ENCODE measurements at places on chromosomes 1 and 21.

DNA sequence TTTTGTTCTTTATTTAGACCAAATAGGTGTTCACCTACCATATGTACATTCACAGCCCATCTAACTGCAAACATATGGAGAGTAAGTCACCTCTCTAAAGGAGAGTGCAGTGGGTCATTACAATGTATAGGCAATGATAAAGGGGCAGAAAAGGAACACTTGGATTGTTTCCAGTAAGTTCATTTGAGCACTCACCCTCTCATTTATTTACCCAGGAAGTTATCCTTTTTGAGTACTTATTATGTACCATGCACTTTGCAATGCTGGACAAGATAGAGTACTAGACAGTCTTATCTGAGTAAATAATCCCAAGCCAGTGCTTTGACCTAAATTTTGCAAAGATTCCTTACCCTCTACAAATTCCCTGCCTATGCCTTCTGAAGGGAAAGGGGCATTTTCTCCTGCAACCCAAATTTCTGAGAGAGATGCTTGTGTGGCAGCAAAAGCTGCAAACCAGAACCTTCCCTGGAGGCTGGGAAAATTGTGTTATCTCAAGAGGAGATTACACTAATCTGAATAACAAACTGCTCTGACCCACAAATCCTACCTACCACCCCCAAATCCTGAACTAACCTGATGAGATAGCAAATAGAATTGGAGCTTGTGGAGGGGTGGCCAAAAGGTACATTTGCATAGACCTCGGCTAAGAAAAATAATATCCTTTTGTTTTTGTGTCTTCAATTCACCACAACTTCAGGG lies 18.6 kb upstream of the RGS8 start:
- no peak for DNase-seq

- DNase-seq: no peak
Observed at GRCh38 chr1:214362188-214362882, 81.4 kb downstream of the SMYD2 start.

- no peak for DNase-seq
Observed at GRCh38 chr1:93056214-93056613, 22.9 kb upstream of the MTF2 start.

GRCh38 chr1:36748466-36748865 lies 265.8 kb upstream of the CSF3R start:
- DNase-seq: no peak

DNA sequence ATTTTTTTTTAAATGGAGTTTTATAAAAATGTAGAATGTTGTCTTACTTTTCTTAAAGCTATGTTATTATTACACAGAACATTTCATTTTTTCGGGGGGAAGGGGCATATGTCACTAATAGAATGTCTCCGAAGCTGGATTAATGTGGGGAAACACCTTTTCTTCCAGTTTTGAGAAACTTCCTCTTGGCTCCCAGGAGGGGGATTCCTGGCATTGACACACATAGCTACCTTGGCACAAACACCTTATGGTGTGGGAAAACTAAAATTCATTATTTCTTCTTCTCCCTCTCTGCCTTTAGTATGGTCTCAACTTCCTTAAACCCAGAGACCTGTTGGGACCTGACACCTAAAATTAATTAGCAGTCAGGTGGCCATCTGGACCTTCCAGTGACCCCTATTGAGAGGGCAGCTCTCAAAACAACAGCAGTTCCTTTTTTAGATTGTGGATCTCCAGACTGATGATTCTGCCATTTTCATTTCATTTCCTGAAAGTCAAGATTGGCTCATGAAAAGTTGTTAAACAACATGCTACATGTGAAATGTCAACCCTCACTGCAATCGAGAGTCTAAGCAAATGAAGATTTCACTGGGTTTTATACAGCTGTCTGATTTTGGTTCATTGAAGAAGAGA lies 70.1 kb upstream of the EDEM3 start:
- no peak for DNase-seq

DNA sequence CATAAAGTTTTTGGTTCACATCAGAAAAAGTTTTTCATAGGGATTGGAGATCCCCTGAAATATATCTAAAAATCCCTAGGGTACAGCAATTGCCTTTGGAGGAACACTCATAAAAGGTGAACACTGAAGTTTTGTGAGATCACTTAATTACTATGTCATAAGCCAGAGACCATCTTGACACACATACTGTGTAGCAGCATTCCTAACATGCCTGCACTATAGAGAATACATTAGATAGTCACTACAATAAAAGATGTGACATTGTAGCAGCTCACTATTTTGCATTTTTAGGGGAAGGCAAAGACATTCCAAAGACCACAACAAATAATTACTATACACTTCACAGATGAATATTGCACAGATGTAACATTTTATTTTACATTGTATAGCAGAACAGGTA lies 779.9 kb downstream of the KCNT2 start:
- no peak for DNase-seq

GRCh38 chr1:67888216-67889106 lies 55.2 kb upstream of the GNG12 start:
- no peak for DNase-seq

DNA sequence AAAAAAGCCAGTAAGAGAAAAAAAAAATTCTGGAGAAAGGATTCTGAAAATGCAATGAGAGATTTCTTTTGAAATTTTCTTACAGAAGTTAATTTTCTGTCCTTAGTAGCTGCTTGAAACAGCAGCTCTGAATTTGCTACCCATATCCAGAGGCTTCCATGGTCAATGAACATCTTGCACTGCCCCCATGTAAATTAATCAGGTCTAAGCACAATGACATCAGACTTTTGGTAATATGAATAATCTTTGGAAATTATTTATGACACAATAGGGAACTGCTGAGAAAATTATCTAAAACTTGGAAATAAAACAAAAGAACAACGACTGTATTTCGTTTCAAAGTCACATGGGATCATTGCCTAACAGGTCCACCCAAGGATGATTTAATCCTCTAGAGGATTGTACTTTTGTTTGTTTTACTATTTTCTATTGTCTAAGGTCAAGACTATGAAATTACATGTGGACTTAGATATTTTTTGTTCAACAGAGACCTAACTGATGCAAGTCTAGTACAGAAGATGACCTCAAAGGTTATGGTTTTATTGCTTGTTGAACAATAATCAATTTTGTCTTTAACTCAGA lies 312.1 kb downstream of the BACH1 start:
- DNase-seq: no peak

DNA sequence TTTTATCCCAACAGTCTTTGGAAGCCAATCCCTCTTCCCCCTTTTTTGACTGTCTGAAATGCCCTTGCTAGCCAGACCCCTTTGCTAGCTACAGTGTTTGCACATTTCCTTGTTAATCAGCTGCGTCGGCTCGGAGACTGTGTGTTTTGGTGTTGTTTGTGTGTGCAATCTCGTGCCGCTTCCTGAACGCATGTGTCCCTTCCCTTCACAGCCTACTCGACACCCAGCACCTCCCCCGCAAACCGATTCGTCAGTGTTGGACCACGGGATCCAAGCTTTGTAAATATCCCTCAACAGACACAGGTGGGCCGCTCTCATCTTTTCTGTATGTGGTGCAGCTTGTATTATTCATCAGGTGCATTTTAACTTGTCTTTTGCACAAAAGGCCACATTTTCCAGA lies 298.7 kb downstream of the TM2D1 start:
- no peak for DNase-seq

- no peak for DNase-seq
Observed at GRCh38 chr1:232319072-232319471, 310.9 kb downstream of the SIPA1L2 start.

DNA sequence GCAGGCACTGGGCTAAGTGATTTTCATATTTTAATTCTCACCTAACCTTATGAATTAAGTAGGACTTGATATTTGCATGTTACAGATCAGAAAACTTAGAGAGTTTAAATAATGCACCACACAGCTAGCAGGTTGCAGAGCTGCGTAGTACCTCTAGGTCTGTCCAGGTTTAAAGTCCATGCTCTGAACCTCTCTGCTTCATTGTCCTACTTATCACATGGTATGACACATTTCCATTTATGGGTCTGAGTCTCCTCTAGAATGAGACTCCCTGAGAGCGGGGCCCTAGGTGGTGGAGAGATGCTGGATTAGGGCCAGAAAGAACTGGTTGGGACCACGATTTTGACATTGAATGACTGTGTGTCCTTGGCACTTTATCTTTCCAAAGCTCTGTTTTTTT lies 102.5 kb upstream of the USP24 start:
- no peak for DNase-seq

DNA sequence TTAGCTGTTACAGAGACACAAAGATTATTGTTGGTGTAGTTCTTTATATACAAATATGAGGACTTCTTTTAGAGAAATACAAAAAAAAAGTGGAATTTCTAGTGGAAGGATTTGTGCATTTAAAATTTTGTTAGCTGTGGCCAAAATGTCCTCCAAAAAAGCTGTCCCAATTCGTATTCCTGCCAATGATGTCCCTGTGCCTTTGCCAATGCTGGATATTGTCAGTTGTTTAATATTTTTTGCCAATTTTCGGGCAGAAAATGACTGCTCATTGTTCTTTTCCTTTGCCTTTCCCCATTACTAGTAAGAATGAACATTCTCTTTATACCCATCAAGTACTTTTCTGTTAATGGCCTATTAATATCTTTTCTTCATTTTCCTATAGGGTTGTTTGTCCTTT lies 110.0 kb upstream of the HOOK1 start:
- no peak for DNase-seq

- no peak for DNase-seq
Observed at GRCh38 chr21:44306936-44307704, 7.3 kb downstream of the PFKL start.

GRCh38 chr1:97500760-97501159 lies 420.1 kb downstream of the DPYD start:
- DNase-seq: no peak
